ENCODE measurements at places on chromosomes 1 and 21.

GRCh38 chr1:231192620-231193163, 30.8 kb downstream of the TRIM67 start:
- H3K4me3 ChIP-seq: no peak overlapping the region
- H3K36me3 ChIP-seq: no peaks in the 10 kb centered on the region
- H3K27me3 ChIP-seq: peaks cover 12% of the 10 kb centered on the region
- peaks cover 8% of the 10 kb centered on the region for H3K4me1 ChIP-seq
- DNase-seq: no peak

DNA sequence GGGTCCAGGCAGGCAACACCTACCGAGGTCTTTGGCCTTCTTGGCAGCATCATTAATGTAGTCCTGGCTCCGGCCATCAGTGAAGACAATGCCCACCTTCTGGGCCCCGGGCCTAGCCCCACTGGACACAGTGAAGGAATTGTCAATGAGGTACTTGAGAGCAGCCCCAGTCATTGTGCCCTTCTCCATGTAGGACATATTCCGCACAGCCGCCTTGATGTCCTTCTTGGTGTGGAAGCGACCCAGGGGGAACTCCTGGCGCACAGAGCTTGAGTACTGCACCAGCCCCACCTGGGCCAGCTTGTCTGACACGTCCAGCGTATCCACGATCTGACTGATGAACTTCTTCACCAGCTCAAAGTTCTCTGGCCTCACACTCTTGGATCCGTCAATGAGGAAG, 7.5 kb downstream of the MATN1 start:
- H3K27ac ChIP-seq: no peak overlapping the region
- no peak overlapping the region for H3K4me3 ChIP-seq
- H3K36me3 ChIP-seq: no peaks in the 10 kb centered on the region
- H3K4me1 ChIP-seq: peaks cover 13% of the 10 kb centered on the region

DNA sequence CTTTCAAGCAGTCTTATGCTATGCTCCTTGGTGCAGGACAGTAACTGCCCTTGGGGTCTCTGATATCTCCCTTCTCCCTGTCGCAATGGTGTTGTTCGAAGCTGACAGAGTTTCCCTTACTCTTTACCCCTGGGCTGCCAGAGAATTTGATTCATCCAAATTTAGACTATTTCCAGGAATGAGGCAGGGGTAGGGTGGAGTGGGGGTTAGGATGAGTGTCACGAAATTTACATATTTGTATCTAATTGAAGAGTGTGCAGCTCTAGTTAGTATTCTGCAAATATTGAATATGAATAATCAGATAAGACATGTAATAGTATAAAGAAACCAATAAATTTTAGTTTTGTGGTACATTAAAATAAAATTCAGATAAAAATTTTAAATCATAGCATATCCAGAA, 140.0 kb upstream of the LMO4 start:
- DNase-seq: no peak
- no peak overlapping the region for H3K4me3 ChIP-seq
- no peak overlapping the region for H3K27ac ChIP-seq
- H3K36me3 ChIP-seq: no peaks in the 10 kb centered on the region

DNA sequence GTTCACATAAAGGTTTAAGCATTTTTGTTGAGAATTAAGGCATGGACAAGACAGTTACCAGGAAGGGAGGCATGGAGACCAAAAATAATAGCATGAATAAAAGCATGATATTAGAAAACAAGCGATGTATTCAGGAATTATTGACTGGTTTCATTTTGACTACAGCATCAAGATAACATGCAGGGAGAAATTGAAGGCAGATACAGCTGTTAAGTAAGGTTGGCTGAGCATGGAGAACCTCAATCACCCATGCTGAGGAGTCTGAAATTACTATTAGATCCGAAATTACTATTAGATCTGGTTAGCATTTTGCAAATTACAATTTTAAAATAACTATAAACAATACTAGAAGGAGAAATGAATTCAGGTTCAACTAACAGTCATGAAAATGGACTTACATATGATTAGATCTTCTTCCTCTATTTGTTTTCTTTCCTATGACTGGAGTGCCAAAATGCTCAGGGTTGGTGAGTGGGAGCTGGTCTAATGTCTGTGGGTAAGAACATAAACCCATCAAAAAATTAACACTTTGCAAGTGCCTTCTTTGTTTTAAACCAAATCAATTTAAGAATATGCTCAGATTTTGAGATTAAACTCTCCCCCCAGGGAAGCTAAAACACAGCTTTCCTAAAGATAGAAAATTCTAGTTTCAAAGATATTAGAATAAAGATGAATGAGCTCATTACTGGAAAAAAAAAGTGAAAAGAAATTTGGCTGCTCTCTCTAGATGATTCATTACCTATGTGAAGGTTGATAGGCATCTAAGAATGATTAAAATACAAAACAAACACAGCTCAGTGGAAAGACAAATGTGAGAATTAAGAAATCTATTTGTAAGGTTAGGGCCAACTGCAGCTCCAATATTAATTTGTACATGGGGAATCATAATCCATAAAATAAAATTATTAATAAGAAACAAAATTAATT, 81.7 kb downstream of the ARID4B start:
- no peak for DNase-seq
- H3K4me1 ChIP-seq: no peaks in the 10 kb centered on the region
- no peaks in the 10 kb centered on the region for H3K27me3 ChIP-seq
- no peak overlapping the region for H3K27ac ChIP-seq
- no peak overlapping the region for H3K4me3 ChIP-seq

- no peaks in the 10 kb centered on the region for H3K27me3 ChIP-seq
- no peaks in the 10 kb centered on the region for H3K4me1 ChIP-seq
- H3K27ac ChIP-seq: no peak overlapping the region
These were observed 199.3 kb upstream of the DEPDC1 start for GRCh38 chr1:68696221-68696620.

GRCh38 chr1:106700211-106700610, 356.3 kb upstream of the PRMT6 start:
- no peak overlapping the region for H3K4me3 ChIP-seq
- H3K36me3 ChIP-seq: no peaks in the 10 kb centered on the region
- H3K4me1 ChIP-seq: no peaks in the 10 kb centered on the region

DNA sequence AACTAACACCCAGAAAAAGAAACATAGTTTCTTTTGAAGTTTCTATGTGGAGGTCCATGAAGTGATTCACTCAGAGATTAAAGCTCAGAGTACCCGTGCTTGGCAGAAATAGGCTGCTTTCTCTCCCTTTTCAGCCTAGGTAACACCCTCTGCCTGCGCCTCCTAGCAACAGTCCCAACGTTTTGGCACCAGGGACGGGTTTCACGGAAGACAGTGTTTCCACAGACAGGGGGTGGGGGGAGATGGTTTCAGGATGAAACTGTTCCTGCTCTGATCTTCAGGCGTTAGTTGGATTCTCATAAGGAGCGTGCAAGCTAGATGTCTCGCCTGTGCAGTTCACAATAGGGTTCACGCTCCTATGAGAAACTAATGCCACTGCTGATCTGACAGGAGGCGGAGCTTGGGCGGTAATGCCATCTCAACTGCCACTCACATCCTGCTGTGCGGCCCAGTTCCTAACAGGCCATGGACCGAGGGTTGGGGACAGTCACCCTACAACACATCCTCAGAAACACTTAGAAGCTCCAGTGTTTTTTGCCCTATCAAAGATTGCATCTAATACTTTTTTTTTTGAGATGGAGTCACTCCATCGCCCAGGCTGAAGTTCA, 53.2 kb downstream of the CHML start:
- H3K36me3 ChIP-seq: no peaks in the 10 kb centered on the region
- H3K27me3 ChIP-seq: no peaks in the 10 kb centered on the region
- no peak overlapping the region for H3K4me3 ChIP-seq
- DNase-seq: no peak
- H3K27ac ChIP-seq: no peak overlapping the region

DNA sequence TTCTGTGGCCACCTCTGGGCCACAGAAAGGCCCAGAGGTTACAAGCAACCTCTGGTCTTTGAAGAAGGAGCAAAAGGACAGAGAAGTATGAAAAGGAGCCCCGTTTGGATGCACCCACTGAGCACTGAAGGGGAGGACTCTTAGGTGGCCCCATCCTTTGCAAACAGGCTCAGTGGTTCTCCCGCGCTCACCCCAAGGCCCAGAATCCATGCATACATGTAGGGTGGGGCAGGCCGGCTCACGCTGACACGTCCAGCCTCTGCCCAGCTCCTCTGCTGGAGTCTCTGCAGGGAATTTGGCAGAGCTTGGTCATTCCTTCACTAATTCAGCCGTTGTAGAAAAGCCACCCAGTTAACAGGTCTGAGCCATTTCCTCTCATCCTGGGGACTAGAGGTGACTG, 61.3 kb upstream of the AJAP1 start:
- H3K4me3 ChIP-seq: no peak overlapping the region
- no peaks in the 10 kb centered on the region for H3K4me1 ChIP-seq
- H3K36me3 ChIP-seq: no peaks in the 10 kb centered on the region
- DNase-seq: no peak
- H3K27ac ChIP-seq: no peak overlapping the region

GRCh38 chr1:150688763-150689162, 8.2 kb downstream of the GOLPH3L start:
- H3K36me3 ChIP-seq: peaks cover 31% of the 10 kb centered on the region
- no peak for DNase-seq
- no peak overlapping the region for H3K27ac ChIP-seq
- no peaks in the 10 kb centered on the region for H3K27me3 ChIP-seq
- H3K4me3 ChIP-seq: no peak overlapping the region

Data from large intestine (tissue), 12 donors.